Brain pericyte (primary cell): ENCODE measurements at places on chromosomes 3 and 15.

- DNase-seq = no peak
These were observed 22.9 kb upstream of the UTS2B start for GRCh38 chr3:191353022-191353777.

GRCh38 chr3:158169091-158169491, 59.2 kb downstream of the RSRC1 start:
- peak; percentile 15 for DNase-seq

DNA sequence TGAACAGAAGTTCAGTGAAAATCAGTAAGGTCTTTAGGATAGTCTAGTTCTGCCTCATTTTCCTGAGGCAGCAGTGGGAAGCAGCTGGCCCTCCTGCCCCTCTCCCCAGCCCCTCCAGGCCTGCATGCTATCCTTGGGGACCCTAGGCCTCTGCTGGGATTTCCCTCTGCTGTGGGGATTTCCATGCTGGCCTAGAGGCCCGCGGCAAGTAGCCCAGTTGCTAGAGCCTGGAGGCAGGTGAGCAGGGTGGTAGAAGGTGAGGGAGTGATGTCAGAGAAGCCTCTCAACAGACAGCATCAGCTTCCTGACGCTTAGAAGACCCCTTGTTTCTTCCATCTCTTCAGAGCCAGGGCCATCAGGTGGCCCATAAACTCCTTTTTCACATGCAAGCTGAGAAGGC, 305.8 kb upstream of the THBS1 start:
- no peak for DNase-seq

DNA sequence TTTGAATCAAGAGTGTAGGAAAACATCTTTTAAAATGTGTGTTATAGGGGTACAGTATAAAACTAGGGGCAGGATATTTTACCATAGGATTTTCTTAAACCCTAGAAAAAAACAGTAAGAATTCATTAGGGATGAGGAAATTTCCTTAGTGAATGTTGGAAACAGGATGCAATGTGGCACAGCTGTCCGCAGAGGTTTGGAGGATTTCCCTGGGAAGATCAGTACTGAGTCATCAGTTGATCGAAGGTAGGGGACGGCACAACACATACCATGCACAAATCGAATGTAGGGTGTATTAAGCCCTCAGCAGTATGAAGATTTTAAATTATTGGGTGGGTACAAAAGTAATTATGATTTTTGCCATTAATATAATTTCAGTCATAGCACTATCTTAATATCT, 49.9 kb downstream of the FNDC3B start:
- no peak for DNase-seq

GRCh38 chr3:182405759-182406158, 387.5 kb upstream of the ATP11B start:
- no peak for DNase-seq

DNA sequence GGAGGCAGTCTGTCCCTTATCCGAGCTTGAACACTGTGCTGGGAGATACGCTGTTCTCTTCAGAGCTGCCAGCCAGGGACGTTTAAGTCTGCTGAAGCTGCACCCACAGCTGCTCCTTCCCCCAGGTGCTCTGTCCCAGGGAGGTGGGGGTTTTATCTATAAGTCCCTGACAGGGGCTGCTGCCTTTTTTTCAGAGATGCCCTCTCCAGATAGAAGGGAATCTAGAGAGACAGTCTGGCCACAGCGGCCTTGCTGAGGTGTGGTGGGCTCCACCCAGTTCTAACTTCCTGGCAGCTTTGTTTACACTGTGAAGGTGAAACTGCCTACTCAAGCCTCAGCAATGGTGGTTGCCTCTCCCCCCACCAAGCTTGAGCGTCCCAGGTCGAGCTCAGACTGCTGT, 319.9 kb upstream of the GRM7 start:
- DNase-seq = no peak

GRCh38 chr3:55664387-55664786, 177.3 kb upstream of the WNT5A start:
- no peak for DNase-seq

- DNase-seq = no peak
These were observed 37.5 kb upstream of the CBLB start for GRCh38 chr3:105906345-105906744.

DNA sequence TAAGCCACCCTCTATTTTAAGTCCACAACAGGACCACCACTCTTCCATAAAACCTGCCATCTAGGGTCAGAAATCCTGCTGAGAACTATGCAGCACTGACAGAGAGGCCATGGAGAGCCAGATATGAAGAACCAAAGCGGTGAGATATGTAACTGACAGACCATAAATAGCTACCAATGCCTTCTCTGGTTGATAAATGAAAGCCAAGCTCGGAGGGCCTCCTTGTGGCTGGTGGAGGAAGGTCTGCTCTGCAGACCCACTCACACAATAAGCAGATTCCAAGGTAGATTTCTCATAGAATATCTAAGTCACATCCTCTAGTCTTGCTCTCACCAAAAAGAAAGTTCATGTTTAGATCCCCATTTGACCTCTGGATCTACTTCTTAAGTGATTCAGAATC, 38.9 kb downstream of the RYK start:
- peak; percentile 22 for DNase-seq

- DNase-seq = no peak
These were observed 350.5 kb downstream of the LRTM1 start for GRCh38 chr3:54577313-54577712.

- DNase-seq = no peak
These were observed 16.1 kb upstream of the GCNT3 start for GRCh38 chr15:59595434-59595915.

DNA sequence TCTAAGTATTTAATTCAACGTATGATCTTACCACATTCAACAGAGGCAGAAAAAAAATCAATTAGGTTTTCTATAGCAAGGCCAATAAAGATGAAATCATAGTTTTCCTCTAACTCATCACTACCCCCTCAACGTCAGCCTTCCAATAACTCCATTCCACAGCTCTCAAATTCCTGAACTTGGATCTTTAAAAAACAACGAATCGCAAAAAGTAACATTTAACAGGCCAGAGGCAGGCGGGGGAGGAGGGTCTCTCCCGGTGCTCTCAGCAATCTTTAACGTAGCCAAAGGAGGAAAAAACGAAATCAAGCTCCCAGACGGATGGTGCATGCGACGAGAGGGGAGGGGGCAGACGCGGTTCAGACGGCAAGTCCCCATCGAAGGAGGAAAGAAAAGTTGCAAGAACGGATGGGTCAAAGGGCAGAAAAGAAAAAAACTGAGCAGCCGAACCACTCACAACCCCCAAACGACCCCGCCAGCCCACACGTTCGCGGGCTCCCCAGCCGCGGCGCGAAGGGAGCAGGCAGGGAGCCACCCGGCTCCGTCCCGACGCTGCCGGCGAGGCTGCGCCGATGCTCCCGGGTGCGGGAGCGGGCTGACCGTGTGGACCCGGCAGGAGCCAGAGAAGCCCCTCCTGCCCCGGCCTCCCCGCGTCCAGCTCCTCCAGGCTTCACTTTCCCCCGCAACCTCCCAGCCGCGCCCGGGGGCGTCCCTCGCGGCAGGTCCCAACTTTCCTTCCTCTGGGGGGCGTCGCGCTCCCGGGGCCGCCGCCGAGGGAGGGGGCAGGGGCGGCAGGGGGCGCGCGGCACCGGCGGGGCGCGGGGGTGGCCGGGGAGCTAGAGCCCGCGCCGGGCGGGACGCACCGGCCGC, 703 bp downstream of the PEAK1 start:
- peak; percentile 15 for DNase-seq

GRCh38 chr3:65448120-65448519, 590.6 kb downstream of the MAGI1 start:
- DNase-seq = no peak

- DNase-seq = no peak
These were observed 34.0 kb upstream of the TRPM1 start for GRCh38 chr15:31135523-31135922.

GRCh38 chr15:31160297-31160696, 58.8 kb upstream of the TRPM1 start:
- no peak for DNase-seq

GRCh38 chr3:122219242-122219872, 35.9 kb downstream of the CASR start:
- DNase-seq = no peak

- DNase-seq = peak; percentile 26
These were observed 25.3 kb downstream of the CMSS1 start for GRCh38 chr3:99842826-99843589.

- no peak for DNase-seq
These were observed 100.8 kb downstream of the SEMA6D start for GRCh38 chr15:47817969-47818548.

GRCh38 chr3:78823434-78823833, 944.4 kb downstream of the ROBO1 start:
- no peak for DNase-seq

DNA sequence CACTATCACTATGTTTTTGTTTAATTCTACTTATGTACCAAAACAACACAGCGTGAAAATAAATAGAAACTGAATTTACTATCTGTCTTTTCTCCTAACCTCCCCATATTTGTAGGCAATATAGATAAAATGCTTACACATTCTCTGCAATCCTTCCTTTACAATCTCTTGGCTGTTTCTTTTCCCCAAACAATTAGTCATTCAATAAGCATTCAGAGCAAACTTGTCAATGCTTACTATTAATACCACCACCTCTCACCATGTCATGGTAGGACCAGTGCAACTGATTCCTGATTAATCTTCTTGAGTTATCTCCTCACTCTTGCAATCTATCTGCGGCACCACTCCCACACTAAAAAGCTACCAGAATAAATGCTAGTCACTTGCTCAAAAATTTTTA, 74.0 kb upstream of the TTBK2 start:
- DNase-seq = no peak

- no peak for DNase-seq
These were observed 40.4 kb upstream of the LIMD1 start for GRCh38 chr3:45554006-45554666.

DNA sequence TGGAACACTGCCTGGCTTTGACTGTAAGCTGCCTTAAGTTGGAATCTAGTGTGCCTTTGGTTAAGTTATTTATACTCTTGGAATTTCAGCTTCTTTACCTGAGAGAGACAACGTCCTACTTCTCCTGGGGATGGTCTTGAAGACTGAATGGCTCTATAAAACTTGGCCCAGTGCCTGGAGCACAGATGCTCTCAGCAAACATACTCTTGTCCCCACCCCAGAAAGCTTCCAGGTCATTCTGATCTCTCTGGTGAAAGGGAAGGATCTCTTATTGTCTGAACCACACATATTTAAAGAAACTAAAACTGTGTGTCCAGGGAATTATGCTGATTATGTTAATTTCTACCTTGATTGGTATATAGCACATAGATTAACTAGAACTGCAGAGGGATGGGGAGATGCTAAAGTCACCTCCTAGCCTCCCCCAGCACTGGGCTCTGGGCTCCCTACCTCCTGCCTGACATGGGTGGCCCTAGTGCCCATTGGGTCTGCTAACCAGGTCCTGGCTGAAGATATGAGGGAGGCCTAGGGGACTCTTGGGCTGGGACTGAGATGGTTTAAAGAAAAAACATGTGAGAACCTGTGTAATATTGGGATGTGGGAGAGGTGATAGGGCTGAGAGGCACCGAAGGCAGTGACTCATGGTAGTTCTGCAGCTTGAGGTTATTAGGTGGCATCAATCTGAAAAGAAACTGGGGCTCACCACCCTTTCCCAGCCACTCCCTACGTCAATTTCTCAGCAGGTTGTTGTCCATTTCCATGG, 171.0 kb downstream of the RPLP1 start:
- no peak for DNase-seq

DNA sequence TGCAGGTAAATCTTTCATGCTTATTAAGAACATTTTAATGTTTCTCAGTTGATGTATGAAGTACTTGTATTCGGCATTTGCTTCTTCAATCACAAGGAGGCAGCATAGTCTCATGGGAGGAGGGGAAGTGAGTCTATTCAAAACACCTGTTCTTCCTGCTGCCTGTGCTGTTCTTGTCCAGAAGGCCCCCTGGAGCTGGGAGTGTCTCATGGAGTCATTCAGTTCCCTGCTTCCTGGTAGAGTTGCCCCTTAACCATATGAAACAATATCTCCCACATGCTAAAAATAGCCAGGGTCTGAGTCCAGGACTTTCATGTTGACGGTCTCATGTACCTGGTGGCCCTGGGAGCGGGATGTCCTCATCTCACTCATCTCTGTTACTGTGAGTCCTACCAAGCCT, 15.5 kb upstream of the PPP1R2 start:
- no peak for DNase-seq

- DNase-seq = no peak
These were observed 3.0 kb downstream of the GCSAM start for GRCh38 chr3:112129925-112130637.

DNA sequence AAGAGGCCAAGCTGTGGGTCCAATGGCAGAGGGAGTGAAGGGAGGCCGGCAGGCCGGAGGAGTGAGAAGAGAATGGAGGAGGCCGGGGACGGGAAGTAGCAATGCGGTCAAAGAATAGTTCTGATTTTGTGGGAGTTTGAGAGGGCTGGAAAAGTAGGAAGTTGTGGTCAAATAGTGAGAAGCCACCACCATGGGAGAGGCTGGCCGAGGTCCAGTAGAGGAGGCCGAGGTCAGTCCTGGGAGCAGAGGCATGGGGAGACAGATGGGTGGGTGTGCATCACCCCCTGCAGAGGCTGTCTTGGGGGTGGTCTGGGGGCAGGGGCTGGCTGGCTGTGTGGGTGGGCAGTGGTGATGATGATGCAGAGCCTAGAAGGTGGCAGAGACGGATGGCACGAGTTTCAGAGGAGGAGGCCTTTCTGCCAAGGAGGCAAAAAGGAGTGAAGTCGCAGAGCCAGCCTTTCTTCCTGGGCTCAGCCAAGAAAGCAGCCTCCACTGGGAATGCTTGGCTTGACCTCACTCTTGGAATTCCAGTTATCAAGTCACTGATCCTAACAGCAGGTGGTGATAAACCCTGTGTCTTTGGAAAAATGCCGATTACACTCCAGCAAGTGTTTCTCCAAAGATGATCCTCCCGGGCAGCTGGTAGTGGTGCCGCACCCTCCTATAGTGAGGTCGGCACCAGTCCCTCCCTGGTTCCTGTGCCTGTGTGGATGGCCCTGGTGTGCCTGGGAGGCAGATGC, 57.3 kb downstream of the ARNT2 start:
- DNase-seq = no peak

- no peak for DNase-seq
These were observed 29.5 kb downstream of the SLCO3A1 start for GRCh38 chr15:91882858-91883586.

GRCh38 chr3:53624061-53624857, 129.8 kb downstream of the CACNA1D start:
- DNase-seq = no peak

DNA sequence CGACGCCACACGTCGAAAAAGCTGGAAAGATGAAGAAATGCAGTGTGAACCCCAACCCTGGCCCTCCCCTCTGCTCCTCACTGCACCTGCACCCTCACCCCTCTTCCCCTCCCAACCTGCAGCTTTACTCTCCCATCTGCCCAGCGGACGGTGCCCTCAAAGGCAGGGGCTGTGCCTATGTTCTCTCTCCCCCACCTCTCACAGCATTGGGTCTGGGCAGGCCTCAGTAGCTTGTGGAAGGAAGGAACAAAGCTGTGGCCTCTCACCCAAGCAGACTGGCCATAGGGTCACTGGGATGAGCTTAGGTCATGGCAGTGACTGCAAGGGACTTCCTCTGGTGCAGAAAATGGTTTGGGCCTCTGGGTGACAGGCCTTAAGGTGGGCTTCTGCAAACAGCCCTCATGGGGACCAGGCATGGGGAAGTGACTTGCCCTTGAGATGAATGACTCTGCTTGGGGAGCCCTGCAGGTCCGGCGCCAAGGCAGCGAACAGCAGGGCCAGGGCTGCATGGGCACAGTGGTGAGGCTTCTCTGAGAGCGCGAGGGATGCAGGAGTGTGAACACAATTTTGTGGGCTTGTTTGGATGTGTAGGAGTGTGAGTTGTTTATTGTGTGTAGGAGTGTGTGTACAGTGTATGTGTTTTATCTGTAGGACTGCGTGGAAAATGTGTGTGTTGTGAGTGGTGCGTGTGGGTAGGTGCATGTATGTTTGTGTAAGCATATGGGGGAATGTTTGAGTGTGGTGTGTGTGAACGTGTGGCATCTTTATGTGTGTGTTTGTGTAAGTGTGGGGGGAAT, 29.2 kb downstream of the SRPRB start:
- no peak for DNase-seq
